GM13977 (cell line): ENCODE measurements at places on chromosomes 4 and X.

DNA sequence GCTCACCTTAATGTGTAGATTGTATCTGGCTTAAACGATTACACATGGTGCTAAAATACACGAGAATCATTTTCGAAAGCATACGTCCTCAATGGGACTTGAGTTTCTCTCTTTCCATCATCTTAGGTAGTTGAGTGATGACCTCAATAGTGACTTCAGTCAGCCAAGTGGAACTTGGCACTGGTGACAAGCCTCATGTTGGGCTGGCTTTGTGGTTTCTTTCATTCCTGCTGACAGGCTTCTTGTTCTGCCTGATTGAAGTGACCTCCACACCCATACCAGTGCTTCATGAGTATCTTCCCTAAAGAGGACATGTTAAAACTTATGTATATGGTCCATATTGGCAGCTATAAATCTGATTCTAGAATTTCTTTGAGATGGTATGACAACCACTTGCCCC is 159.1 kb upstream of the WDR1 start:
- no peak for DNase-seq

DNA sequence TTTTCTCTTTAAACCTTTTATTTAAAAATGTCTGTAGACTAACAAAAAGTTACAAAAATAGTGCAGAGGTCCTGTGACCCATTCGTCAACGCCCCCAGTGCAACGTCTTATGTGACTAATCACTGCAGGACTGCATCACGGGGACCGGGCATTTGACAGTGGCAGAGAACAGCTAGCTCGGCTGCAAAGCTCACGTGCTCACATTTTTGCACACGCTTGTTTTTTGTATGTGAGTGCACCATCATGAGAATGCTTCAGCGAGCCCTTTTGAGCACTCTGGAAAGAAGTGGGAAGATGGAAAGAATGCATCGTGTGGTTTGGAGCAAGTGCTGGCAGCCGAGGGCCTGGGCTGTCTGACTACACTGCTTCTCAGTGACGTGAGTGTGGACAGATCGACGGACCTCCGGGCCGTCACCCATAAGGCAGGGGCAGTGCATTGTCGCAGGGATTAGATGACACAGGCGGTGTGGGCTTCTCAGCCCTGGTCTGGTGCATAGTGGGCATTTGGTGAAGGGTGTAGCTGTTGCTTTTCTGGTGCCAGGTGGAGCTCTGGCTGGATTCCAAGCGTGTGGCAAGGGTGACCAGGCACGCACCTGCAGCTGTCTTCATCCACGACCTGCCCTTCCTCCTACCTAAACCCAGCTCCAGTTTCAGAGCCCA is 17.7 kb downstream of the SPON2 start:
- no peak for DNase-seq

- DNase-seq, result no peak
Observed at GRCh38 chr4:106494066-106494465, 125.5 kb upstream of the GIMD1 start.

GRCh38 chr4:55397520-55398321 is 2.0 kb downstream of the TMEM165 start:
- DNase-seq, result no peak

GRCh38 chr4:139214039-139214534 is 37.1 kb upstream of the ELF2 start:
- DNase-seq, result peak; percentile 64

GRCh38 chrX:33741807-33742206 is 390.3 kb downstream of the FAM47A start:
- DNase-seq, result no peak

GRCh38 chr4:87092389-87093141 is 127.9 kb downstream of the KLHL8 start:
- DNase-seq, result no peak

DNA sequence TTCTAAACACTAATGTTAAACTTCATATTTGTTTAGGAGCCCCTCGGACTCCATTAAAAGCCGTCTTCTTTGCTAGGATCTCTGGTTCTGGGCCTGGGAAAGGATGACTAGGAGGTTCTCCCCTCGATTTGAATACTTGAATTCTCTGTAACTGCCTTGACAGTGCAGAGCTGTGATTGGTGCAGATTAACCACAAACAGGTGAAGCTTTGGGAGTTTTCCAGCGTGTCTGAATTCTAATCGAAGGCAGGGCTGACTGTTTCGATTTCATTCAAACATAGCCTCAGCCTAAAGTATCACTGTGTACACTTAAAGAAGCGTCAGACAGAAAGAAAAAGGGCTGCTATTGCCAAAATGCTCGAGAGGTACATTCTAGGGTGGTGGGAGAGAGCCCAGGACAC is 29.0 kb downstream of the TFDP3 start:
- no peak for DNase-seq

DNA sequence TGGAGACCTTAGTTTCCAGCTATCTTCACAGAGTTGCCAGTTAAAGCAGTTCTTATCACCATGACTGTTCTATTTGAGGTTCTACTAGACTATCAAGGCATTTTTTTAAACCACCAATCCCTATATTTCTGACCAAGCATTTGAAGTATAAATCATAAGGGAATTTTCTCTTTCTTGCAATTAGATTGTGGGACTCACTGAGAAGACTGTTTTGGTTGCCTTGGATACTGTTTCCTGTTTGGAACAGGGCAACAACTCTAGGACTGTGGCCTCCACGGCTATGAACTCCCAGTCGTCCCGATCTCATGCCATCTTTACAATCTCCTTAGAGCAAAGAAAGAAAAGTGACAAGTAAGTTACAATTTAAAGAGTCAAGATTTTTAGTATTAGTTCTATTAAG is 11.8 kb downstream of the KIF4A start:
- no peak for DNase-seq

DNA sequence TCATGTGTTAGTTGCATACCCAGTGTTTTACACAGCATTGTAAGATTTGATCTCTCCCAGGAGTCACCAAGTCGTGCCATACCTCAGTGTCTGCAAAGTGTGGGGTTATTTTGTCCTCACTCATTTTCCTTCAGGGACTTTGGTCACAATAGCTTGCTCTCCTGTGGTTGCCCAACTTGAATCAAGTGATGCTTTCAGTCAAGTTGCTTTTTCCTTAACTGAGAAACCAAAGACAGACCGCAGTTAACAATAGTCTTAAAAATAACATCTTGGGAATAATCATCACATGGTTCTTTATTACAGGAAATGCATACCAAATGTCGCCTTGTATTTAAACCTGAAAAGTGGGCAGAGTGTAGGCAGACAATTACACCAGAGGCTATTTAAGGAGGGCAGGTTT is 44.5 kb upstream of the NDP start:
- no peak for DNase-seq

DNA sequence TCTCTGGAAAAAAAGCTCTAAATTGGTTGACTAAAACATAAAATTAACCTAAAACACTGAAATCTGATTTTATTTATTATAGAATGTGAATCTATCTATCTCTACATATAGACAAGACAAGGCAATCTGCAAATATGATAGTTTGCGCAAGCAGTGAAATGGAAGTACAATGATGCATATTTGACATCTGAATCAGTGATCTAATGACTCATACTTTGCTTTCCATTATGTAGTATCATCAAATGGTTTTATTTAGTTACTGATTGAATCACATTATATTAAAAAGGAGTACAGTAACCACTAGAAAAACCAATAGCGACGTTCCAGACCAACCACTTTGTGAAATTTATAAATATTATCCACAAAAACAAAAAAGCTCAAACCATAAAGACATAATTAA is 1969.3 kb downstream of the PCDH7 start:
- no peak for DNase-seq

GRCh38 chr4:140135529-140136088 is 18.4 kb downstream of the MAML3 start:
- no peak for DNase-seq

DNA sequence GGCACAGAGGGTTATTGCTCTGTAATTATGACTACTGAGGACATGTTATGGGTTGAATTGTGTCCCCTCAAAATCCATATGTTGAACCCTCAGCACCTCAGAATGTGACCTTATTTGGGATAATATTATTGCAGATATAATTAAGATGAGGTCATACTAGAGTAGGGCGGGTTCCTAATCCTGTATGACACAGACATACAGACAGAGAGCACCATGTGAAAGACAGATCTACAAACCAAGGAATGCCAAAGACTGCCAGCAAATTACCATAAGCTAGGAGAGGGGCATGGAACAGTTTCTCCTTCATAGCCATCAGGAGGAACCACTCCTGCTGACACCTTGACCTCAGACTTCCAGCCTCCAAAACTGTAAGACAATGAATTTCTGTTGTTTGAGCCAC is 115.2 kb upstream of the OTUD4 start:
- DNase-seq, result no peak

DNA sequence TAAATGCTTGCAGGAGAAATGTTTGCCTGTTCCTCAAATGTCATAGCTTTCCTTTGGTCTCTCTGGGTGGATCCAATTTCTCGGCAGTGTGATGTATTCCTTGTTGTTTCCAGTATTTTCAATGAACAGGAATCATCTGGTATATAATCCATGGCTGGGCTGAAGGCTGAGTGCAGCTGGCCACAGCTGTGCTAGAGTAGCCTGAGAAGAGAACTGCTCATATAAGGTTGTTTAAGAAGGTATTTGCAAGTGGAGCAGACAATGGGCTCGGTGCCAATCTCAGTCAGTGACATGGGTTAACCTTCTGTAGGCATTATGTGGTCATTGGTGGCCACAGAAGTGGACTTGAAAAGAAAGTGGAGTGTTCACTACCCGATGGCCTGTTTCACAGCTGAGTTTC is 390.3 kb downstream of the SPRY1 start:
- DNase-seq, result no peak

DNA sequence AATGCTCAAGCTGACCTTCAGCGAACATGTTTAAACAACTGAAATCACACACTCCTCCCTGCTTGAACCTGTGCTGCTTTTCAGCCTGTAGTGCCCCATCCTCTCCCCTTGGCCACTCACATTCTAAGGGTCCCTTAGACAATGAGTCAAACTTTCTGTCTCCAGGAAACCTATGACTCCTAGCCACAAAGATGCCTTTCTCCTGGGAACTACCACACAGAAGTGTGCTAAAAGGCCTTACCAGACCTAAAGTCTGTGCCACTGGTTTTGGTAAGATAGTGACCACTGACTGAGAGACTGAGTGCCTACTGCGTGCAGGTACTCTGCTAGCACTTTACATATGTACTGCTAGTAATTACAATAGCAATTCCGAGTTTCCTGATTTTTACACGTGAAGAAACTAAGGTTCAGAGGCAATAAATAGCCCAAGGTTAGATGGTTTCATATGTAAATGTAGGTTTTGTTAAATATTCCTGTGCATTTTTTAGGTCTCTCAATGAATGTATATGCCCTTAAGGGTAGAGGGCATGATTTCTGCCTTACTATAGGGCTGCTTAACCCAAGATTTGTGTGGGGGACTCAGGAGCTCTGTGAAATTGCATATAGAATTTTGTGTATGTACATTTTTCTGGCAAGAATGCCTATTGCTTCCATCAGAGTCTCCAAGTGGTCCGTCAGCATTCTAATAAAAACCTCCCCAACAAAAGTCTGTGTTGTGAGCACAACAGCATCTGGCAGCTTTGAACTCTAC is 71.1 kb downstream of the NSG1 start:
- DNase-seq, result no peak

DNA sequence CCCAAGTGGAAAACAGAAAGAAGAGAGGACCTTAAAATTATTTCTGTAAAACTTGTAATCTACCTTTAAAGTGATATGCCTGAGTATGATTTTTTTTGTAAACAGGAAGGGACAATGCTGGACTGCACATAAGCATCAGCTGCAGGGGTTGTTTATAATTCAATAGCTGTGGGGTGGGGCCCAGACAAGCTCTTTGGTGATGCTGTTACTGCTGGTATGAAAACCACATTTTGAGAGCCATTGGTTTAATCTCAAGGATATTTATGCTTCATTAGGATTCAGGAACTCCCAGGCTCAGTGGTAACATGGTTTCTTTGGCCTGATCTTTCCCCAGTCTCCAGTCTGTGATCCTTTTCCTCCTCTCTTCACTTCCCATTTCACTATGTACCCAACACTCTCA is 34.3 kb upstream of the GRPR start:
- no peak for DNase-seq

DNA sequence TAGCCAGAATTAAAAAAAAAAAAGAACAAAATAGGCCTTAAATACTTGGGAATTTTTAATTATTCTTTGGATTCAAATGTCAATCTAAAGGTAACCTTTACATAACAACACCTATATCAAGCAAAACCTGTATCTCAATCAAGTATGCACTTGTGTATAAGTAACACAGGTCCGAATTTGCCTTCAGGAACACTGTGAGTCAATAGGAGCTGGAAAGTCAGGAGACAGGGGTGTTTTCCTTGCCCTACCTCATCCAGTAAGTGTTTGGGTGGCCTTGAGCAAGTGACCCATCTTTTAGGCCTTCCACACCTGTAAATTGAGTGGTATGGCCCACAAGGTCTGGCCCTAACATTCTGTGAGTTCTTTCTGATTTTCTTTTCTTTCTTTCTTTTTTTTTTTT is 40.8 kb upstream of the VEGFD start:
- DNase-seq, result no peak

GRCh38 chrX:153225438-153226098 is 46.5 kb downstream of the MAGEA1 start:
- DNase-seq, result no peak

GRCh38 chr4:108276690-108277089 is 108.0 kb upstream of the LEF1 start:
- DNase-seq, result no peak

- DNase-seq, result no peak
Observed at GRCh38 chr4:165458471-165458870, 79.7 kb downstream of the CPE start.

- peak; percentile 55 for DNase-seq
Observed at GRCh38 chrX:15903186-15903681, 48.6 kb upstream of the AP1S2 start.

DNA sequence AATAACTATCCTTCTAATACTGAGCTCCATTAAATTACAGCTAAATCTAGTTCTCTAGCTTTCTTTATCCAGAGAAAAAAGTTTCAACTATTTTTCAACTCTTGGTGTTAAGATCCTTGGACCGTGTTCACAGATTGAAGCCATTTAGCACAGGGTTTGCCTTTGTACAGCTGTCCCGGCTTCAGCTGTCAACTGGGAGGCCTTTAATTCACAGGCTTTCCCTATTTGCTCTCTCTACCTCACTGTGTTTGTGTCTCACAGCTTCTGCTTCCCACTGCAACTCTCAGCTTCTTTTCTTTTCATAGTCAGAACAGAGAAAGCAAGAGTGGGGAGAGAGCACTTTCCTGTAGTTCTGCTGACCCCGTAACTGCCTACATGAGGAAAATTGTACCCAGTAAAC is 76.9 kb upstream of the SMAD1 start:
- DNase-seq, result no peak

GRCh38 chr4:100286636-100287035 is 96.4 kb upstream of the DDIT4L start:
- no peak for DNase-seq

DNA sequence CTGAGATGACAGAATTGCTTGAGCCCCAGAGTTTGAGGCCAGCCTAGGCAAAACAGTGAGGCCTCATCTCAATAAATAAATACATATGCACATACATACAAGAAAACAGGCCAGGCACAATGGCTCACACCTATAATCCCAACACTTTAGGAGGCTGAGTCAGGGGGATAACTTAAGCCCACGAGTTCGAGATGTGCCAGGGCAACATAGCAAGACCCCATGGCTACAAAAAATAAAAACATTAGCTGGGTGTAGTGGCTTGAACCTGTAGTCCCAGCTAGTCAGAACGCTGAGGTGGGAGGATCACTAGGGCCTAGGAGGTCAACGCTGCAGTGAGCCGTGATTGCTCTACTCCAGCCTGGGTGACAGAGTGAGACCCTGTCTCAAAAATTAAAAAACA is 51.6 kb upstream of the NEUROG2 start:
- no peak for DNase-seq

GRCh38 chrX:122625239-122625638 is 558.8 kb upstream of the GRIA3 start:
- no peak for DNase-seq
